Spinal cord (tissue), 10 donors: ENCODE measurements at places on chromosomes 12 and 14. TPM values are rescaled to one million over a fixed set of nuclear protein-coding genes. Genes with fewer than 3 reads are reported as not detected.
A peak's percentile ranks its signal among the peaks of the same experiment; 100 is the strongest.

Gene MYL2
- total RNA-seq: not detected

Gene CSAD
- total RNA-seq: 34.4 TPM

Gene GALNT4
- 5.9 TPM for total RNA-seq

- H3K36me3 ChIP-seq: no peaks in the 10 kb centered on the region
- DNase-seq: no peak
- H3K27ac ChIP-seq: no peak overlapping the region
- no peaks in the 10 kb centered on the region for H3K27me3 ChIP-seq
Observed at GRCh38 chr12:104480012-104480411, 23.3 kb downstream of the CHST11 start.

DNA sequence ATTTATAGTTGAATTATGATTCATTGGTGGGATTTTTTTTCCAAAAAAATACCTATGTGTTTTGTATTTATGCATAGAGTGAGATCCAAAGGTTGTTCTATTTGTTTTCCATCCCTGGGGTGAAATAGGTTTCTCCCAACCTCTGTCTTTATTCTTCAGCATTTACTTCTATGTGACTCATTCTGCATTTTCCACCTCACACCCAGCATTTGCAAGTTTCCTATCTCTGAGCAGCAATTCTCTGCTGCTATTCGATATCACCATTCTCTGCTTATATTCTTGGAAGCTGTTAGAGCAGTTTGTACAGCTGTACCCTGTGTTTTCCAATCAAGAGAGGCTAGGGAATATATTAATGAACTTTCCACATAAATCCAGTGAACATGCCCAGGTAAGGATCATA, 538.9 kb downstream of the SNAPC1 start:
- H3K27me3 ChIP-seq: no peaks in the 10 kb centered on the region
- H3K36me3 ChIP-seq: no peaks in the 10 kb centered on the region
- no peak overlapping the region for H3K27ac ChIP-seq
- DNase-seq: no peak
- no peaks in the 10 kb centered on the region for H3K4me1 ChIP-seq

- no peak overlapping the region for H3K27ac ChIP-seq
- no peak overlapping the region for H3K4me3 ChIP-seq
- peaks cover 20% of the 10 kb centered on the region for H3K27me3 ChIP-seq
Observed at GRCh38 chr12:113587720-113588119, 116.0 kb upstream of the LHX5 start.

- no peak overlapping the region for H3K4me3 ChIP-seq
- H3K27me3 ChIP-seq: no peaks in the 10 kb centered on the region
- H3K4me1 ChIP-seq: no peaks in the 10 kb centered on the region
- H3K36me3 ChIP-seq: no peaks in the 10 kb centered on the region
- no peak for DNase-seq
- H3K27ac ChIP-seq: no peak overlapping the region
Observed at GRCh38 chr12:97835541-97835940, 372.9 kb downstream of the RMST start.

- DNase-seq: no peak
- peak overlapping the region; percentile 92 for H3K27ac ChIP-seq
- H3K4me1 ChIP-seq: peaks cover 30% of the 10 kb centered on the region
- peaks cover 39% of the 10 kb centered on the region for H3K36me3 ChIP-seq
- no peaks in the 10 kb centered on the region for H3K27me3 ChIP-seq
Observed at GRCh38 chr12:56128670-56129205, 671 bp downstream of the ESYT1 start.

DNA sequence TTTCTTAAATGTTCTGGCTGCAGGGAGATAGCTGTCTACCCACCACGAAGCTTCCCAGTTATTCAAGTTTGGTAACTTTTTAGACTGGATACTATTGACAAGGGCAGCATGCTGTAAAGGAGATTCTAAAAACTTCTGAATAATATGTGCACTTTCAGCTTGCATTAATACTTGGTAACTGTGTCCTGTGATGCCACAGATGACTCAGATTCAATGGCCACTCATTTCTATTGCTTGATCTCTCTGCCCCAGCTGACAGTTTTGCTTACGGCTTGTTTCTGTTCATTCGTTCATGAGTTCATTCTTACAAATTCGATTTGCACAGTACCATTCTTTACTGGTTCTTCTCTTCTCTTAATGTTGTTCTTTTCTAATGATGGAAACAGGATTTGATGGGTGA, 142.8 kb downstream of the PELI2 start:
- DNase-seq: no peak
- no peak overlapping the region for H3K27ac ChIP-seq

DNA sequence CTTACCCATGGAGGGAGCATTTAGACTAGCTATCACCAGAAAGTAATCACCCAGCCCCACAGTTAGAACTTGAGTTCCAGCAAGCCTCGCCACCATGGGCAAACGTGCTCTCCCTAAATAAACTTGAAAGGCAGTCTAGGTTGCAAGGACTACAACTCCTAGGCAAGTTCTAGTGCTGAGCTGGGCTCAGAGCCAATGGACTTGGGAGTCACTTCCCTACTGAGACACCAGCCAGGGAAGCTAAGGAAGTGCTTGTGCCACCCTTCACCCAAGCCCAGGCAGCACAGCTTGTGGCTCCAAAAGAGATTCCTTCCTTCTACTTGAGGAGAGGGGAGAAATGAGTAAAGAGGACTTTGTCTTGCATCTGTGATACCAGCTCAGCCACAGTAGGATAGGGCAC, 57.9 kb downstream of the SLCO1A2 start:
- no peaks in the 10 kb centered on the region for H3K4me1 ChIP-seq
- DNase-seq: no peak
- no peaks in the 10 kb centered on the region for H3K27me3 ChIP-seq
- no peak overlapping the region for H3K27ac ChIP-seq
- no peaks in the 10 kb centered on the region for H3K36me3 ChIP-seq

DNA sequence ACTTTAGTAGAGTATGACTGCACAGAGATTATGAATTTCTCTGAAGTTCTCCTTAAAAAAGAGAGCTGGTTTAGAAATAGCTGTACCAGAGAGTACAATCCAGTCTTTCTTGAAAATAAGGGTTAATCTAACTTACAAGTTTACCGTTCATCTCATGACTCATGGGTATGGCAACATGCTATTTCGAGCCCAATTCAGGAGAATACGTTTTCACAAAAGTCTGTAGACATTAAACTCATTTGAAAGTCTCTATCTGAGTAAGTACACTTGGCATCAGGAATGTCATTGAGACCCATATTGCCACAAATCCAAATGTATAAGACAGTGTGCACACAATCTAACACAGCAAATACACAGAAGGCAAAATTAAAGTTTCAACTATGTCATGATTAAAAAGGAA, 160.5 kb downstream of the PIK3C2G start:
- H3K36me3 ChIP-seq: no peaks in the 10 kb centered on the region
- H3K4me3 ChIP-seq: no peak overlapping the region
- H3K4me1 ChIP-seq: no peaks in the 10 kb centered on the region
- H3K27me3 ChIP-seq: no peaks in the 10 kb centered on the region
- DNase-seq: no peak

DNA sequence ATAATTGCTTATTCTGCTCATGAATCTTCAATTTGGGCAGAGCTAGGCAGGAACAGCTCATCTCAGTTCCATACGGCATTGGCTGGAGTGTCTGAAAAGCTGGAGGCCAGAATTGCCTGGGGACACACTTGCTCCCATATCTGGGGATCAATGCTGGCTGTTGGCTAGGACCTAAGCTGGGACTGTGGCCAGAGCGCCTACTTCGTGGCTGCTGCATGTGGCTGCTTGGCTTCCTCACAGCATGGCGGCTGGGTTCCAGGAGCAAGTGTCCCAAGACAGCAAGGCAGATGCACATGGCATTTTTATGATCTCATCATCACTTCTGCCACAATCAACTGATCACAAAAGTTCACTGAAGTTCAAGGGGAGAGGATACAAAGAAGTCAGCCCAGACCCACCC, 200.2 kb downstream of the TTC8 start:
- no peak for DNase-seq
- peaks cover 14% of the 10 kb centered on the region for H3K27me3 ChIP-seq

DNA sequence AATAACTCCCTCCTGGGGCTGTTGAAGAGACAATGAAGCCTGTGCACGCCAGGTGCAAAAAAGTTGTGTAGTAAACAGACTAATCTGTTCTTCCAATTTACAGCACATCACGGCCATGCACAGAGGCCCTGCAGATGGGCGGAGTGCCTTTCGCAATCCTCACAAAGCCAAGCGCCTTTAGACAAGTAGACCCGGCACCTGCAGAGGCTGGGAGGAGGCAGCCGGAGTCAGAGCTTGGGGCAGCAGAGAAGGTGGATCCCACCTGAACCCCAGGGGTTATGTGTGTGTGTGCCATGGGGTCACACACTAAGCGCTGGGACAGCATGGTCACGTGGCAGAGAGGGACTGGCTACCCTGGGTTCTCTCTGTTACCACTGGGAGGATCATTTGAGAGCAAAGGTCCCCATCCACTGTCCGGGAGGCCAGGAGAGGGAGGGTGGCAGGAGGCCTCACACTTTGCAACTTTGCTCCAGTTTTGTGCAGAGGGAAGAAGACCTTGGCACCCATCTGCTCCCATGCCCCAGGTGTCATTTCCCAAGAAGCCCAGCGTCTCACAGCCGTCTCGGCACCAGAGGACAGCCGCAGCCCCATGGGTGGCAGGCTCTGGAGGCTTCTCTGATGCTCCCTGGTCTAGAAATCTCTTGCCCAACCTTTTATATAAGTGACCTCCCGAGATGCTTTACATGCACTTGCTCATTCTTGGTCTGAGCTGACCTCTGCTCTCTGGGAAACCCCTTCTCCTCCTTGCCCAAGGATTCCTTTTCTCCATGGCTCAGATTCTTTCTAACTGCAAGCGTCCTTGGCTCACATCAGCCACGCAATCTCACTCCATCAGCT, 80.0 kb upstream of the DICER1 start:
- no peak overlapping the region for H3K4me3 ChIP-seq
- no peaks in the 10 kb centered on the region for H3K36me3 ChIP-seq
- no peak for DNase-seq
- H3K27me3 ChIP-seq: no peaks in the 10 kb centered on the region

DNA sequence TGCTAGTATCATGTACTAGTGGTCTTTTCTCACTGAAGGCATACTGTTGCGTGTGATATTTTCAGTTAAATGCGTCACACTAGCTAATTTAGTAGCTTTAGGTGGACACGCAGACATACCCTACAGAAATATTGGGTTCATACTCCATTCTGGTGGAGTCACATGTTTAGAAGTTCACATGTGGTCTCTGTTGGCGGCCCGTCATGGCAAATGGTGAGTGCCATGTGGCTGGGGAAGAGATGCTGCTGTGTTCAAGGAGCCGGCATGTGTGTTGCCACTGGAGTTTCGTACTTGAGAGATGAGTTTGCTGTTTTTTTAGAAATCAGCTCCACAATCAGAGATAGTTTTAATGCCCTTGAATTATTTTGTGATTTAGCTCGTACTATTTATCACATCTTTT, 454.6 kb downstream of the PCNX1 start:
- DNase-seq: no peak
- peaks cover 2% of the 10 kb centered on the region for H3K36me3 ChIP-seq
- H3K4me1 ChIP-seq: peaks cover 5% of the 10 kb centered on the region
- no peak overlapping the region for H3K27ac ChIP-seq
- H3K27me3 ChIP-seq: no peaks in the 10 kb centered on the region

DNA sequence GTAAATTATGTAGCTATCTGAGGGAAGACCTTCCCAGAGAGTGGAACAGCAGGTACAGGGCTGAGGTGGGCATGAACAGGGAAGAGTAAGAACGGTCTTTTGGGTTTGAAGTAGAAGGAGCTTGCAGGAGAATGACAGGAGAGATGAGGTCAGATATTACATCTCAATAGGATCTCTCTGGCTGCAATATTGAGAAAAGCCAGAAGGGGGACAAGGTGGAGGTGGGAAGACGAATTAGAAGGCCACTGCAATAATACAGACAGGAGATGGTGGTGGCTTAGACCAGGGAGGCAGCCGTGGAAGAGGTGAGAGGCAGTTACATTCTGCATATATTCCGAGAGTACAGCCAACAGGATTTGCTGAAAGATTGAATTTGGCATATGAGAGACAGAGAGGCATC, 310.2 kb downstream of the APAF1 start:
- no peak for DNase-seq
- H3K27me3 ChIP-seq: no peaks in the 10 kb centered on the region
- no peak overlapping the region for H3K4me3 ChIP-seq
- H3K27ac ChIP-seq: no peak overlapping the region

DNA sequence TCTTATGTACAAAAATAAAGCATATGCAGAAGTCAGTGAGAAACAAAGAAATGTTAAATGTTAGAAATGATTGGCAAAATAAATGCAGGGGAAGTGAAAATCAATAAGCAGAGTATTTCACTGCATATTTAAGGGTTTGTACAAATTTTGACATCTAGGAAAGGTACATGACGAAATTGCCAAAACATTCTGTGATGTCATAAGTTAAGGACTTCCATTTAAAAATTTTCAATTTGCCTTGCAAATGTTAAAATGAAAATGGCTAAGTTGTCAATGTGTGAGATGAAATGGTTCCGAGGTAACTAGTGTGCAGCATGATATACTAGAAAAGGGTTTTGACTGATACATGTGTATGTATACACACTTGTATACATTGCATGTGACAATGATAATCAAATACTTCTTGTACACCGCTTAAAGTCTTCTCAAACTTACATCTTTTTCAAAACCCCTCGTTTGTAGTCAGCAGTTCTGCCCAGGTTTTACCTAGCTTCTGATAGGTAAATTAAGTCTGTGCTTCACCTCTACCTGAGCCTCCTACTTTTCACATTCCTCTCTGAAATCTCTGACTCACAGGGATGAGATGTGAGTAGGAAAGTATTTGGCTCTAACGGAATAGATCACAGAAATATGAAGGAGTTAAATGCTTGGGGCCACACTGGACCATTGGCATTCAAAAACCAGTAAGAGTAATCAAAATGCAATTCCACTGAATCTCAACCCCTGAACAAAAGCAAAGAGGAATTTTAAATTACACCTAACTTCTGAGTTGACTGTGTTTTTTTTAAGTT, 442.4 kb upstream of the FOXG1 start:
- DNase-seq: no peak
- H3K27ac ChIP-seq: no peak overlapping the region
- no peak overlapping the region for H3K4me3 ChIP-seq
- no peaks in the 10 kb centered on the region for H3K36me3 ChIP-seq
- no peaks in the 10 kb centered on the region for H3K4me1 ChIP-seq

DNA sequence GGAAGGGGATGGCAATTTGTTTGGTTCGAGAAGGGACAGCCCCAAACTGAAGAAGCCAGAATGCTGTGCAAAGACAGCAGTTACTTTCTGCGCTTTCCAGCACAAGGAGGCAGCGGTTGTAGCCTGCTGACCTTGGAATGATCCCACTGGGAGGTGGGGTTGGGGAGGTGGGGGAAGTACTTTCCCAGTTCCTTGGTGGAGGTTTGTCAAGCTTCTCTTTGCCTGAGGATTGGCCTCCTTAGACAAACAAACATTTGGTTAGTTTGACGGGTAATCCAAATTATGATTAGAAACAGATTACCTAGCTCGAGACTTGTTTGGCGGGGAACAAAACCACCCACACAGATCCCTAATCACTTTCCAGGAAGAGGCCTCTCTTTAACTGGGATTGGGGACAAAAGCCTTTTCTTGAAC, 79.1 kb upstream of the EGLN3 start:
- DNase-seq: no peak
- H3K4me1 ChIP-seq: no peaks in the 10 kb centered on the region
- H3K4me3 ChIP-seq: no peak overlapping the region
- no peaks in the 10 kb centered on the region for H3K36me3 ChIP-seq
- H3K27ac ChIP-seq: no peak overlapping the region
- H3K27me3 ChIP-seq: no peaks in the 10 kb centered on the region
